Activated naive CD4-positive, alpha-beta T cell treated with anti-CD3 and anti-CD28 coated beads, Interleukin-2, amount 50 U/mL, for 72 hours (primary cell): ENCODE measurements at places on chromosomes 3 and 15. TPM values are rescaled to one million over a fixed set of nuclear protein-coding genes. Genes with fewer than 3 reads are reported as not detected.

DNA sequence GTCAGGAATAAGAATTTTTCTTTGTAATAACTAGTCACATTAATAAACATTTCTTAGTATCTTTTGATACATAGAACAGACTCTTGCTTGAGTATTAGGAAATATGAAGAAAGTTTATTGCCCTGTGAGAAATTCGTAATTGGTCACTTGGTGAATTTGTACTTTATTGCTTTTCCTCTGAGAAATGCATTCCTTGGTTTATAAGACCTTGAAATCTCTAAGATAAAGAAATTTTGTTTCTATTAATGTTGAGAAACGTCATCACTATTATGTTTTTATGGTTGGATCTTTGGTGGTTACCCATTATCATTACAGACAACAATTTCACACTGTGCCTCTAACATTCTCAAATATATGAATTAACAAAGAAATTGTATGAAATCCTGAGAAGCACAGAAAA, 652.0 kb upstream of the NECTIN3 start:
- no peak for DNase-seq

GRCh38 chr15:42367041-42367440, 7.7 kb downstream of the CAPN3 start:
- no peak for DNase-seq

DNA sequence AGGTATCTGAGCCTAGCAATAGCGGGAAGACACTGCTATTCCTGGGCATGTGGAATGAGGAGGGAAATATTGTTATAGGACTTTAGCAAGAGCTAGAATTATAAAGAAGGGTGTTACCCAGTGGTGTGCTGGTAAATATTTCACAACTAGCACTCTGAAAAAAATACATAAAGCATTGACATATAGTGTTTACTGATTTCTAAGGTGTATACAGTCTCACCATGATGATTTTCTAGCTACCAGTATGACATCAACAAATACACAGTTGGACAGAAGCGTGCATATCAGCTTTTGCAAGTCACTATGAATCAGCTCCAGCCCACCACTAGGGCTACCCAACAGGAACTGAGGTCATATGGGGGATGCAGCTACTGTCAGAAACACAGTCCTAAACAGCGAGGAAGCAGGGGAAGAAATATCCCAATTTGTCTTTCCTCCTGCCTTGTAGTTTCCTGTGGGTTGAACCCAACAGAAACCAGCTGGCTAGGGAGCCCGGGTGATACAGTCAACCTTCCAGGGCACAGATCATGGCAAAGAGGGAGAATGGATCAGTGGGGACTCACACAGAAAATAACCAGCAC, 39.6 kb downstream of the HGD start:
- no peak for DNase-seq

- no peak for DNase-seq
Observed at GRCh38 chr3:13508496-13508895, 28.4 kb downstream of the HDAC11 start.

DNA sequence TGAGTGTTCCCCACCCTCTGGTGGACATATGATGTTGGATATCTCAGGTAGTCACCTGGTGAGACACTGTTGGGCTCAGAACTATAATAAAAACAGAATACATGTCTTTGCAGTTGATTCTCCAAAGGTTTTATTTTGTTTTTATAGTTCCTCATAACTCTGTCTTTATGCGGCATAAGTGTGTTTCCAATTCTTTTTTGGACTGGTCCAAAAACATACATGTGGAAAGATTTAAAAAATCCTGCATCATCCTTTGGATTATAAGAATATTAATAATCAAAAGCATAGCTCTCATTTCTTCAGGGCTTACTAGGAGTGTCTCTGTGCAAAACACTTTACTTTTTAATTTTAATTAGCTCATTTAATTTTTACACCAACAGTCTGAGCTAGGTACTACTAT, 71.0 kb upstream of the ANKRD34C start:
- no peak for DNase-seq

The FBXO40 gene
- total RNA-seq, result not detected

DNA sequence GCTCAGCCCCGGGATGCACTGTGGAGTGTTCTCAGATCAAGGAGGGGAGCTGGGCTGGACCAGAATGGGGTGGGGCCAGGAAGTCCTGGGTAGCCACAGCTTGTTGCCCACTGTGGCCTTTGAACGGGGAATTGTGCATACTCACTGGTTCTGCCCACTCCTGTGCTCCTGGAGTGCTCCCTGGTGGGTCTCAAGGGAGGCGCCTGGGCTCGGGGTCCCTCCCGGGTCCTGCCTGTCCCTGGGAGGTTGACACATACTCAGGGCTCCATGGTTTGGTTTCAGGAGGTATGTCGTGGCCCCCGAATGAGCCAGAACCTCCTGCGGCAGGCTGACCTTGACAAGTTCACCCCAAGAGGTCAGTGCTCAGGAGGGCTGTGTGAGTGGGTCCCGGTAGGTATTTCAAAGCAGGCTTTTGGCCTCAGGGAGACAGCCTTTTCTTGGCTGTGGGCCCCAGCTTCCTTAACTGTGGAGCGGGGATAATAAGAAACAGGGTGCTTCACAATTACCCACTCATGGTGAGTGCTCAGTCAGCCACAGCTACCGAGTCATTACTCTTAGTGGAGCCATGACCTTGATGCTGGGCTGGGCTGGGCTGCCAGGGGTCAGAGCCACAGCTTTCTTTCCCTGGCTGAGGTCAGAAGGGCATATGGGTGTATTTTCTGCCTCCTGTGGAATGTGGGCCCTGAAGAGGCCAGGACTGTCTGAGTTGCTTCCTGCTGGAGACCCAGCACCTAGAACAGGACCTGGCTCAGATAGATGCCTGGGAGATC, 7.6 kb downstream of the DNAH1 start:
- no peak for DNase-seq

The BTBD1 gene
- 64.7 TPM for total RNA-seq

DNA sequence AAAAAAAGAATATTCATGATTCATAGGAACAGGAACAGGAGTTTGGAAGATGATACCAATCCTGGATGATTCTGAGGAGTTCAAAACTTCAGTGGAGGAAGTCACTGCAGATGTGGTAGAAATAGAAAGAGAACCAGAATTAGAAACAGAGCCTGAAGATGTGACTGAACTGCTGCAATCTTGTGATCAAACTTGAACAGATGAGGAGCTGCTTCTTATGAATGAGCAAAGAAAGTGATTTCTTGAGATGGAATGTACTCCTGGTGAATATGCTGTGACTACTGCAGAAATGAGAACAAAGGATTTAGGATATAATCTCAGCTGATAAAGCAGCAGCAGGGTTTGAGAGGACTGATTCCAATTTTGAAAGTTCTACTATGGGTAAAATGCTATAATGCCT, 72.7 kb downstream of the GSK3B start:
- DNase-seq, result no peak

DNA sequence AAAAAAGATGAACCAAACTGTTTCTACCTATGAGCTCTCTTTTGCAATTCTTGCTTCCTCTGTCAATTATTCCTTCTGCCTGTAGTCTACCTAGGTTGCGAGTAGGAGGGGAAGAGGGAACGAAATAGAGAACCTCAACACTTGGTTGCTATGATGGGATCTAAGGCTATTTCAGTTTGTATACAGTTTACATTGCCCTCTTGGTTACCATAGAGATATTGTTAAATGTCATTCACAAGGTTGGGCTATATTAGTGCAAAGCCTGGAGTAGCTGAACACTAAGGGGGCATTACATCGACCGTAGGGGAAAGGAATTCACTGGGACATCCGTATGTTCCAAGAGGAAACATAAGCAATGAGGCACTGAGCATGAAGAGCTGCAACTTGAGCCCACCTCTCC, 276.9 kb downstream of the GBE1 start:
- no peak for DNase-seq

The ASB14 gene
- total RNA-seq, result not detected

DNA sequence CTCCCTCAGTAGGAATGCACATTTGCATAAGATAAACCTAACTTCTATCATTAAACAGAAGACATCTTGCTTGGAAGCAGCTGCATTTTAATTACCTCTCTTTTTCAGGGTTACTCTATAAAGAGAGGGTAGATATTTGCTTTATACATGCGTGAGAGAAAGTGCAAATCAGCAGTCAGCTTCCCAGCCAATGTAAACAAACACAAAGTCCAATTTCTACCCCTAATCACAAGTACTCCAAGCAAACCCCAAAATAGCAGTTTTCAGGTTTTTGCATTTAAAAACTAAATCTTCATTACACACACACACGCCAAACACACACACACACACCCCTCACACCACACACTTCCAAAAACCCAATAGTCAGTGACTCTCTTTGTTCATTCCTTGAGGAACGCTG, 303.9 kb upstream of the ALCAM start:
- DNase-seq, result no peak

DNA sequence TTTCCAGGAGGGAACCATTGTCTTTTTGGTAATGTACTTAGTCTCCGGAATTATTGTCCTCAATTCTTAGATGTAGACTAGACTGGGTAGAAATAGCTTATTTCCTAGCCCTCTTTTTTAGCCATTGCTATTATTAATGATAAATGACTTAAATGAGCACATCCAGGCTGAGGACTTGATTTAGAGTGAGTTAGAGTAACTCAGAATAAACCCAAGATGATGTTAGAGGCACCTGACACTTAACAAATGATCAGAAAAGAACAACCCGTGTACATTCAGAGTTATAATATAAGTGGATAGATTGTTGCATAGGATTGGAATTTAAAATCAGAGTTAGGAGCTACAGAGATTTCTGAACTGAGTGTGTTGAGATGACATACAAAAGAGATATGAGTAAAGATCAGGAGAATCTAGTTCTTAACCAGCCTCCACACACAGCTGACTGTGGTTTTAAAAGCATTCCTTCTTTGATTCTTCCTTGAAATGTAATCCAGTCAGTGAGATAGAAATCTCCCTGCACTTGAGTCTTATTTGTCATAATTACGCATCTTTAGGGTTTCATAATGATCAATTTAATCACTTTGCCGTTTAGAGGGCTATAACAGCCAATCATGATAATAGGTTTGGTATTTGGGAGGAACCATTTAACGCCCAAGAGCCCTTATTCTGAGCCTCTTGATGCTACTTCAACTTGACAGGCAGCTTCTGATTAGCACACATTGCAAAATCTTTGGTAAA, 366.5 kb downstream of the GAP43 start:
- no peak for DNase-seq

- no peak for DNase-seq
Observed at GRCh38 chr3:155704771-155705559, 39.9 kb downstream of the PLCH1 start.
